NCI-H526 treated with DMSO at 0.1 percent for 48 hours (cell line): ENCODE measurements at places on chromosomes 2 and 18.
A peak's percentile ranks its signal among the peaks of the same experiment; 100 is the strongest.

GRCh38 chr18:24941174-24941951, 410.6 kb downstream of the ZNF521 start:
- no peak for DNase-seq

DNA sequence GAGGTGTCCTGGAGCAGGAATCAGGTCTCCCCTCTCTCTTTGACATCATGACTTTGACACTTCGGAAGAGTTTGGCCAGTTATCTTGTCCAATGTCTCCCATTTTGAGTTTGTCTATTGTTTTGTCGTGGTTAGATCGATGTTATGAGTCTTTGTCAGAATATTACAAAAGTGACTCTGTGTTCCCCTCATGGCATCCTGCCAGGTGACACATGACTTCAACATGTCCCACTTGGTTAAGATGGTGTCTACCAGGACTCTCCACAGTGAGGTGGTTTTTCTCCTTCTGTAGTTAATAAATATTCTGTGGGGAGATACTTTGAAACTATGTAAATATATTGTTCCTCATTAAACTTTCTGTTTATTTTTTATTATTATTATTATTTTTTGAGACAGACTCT, 76.6 kb upstream of the BZW1 start:
- no peak for DNase-seq

- no peak for DNase-seq
Measured at GRCh38 chr18:47163241-47163640, 12.9 kb downstream of the IER3IP1 start.

- no peak for DNase-seq
Measured at GRCh38 chr2:4507661-4508060, 804.3 kb downstream of the DCDC2C start.

DNA sequence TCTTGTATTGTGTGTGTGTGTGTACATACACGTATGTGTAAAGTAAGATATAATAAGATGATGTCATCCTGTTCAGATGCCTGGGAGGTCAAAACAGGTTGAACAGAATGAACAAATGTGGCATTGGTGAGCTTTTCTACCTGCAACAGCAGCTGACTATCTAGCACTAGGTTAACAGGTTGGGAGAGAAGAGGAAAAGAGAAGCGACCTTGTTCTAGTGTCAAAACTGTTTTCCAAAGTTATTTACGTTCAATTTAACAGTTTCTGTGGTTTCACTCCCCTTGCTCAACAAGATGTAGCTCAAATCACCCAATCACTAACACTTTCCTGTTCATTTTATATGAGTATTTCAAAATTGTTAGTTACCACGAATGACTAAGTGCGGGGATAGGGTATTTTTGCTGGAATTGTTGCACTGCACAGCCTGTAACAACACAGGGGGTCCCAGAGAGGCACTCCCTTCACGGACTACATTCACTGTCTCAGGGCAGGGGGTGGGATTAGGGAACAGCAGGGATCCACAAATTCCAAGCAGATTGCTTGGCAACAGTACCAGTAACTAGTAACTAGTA, 67.5 kb upstream of the DTNB start:
- no peak for DNase-seq

DNA sequence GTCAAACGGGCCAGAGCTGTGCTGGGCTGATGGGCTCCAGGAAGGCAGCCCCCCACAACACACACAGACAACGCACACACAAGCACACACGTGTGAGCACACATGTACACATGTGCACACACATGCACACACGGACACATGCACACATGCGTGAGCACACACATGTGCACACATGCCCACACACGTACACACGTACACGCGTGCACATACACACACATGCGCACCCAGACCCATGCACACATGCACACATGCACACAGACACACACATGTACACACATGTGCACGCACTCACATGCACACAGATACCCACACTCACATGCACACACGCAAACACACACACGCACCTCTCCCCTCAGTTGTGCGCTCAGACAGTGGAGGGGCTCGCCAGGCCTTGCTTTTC, 31.2 kb upstream of the HPCAL1 start:
- DNase-seq = no peak

DNA sequence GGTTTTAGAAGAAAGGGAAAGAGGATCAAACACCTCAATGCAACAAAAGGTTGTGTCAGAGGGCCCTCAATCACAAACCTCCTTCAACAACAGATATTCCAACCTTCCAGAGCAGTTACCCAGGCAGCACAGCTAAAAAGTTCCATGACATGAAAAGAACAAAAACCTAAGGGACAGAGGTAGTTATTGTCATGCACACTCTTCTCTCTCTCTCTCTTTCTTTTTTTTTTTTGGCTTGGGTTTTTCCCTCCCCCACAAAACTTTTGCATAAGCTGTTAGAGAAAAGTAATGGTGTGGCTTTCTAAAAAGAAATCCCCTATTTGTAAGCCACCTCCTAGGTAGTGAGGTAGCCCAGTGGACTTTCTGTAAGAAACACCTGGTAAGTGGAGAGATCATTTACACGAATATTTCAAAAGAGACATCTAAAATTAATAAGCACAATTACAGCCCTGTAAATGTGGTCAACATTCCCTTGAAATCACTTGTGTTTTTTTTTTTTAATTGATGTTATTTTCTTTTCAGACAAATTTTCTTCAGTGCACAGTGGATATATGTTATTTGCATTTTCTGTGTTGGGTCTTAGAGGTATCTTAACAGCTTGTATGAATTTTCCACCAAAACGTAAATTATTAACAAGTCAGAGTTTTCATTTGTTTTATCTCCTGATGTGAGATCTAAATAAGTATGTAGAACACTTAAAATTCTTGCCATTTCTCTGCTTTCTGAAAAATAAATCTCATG, 48.4 kb downstream of the ZEB2 start:
- no peak for DNase-seq

DNA sequence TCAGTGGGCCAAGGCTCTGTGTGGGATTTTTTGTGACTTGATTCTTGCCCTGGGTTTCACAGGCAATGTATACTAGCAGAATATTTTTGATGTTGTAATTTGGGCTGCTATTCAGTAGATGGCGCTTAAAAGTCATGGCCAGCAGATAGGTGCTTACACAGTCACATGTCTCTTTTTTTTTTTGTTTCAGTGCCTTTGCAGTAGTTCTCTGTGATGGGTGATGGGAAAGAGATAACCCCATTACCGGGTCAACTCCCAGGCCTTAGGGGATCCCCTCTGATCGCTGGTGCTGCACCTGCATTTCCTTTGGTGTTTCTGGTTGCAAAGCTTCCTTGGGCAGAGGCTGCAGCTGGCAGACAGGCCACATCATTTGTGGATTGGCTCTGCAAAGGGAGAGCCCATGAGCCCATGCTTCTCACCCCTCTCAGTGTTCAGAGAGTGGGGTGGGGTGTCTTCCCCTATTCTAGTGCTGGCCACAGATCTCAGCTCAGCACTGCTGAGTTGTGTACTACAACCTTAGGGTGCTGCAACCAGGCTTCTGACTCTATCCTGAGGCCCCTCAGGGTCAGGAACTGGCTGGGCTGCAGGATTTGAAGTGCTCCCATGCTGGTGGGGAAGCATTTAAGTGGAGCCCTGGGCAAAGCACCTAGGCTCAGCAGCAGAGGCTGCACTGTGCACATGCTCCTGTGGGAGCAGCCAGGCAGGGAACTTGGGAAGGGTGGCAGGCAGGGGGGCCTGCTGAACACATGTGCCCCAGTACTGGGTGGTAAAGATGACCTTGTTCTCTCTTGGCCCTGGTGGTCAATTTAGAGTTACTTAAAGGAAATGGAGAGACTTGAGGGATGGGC, 219.8 kb upstream of the SPHKAP start:
- DNase-seq = no peak

DNA sequence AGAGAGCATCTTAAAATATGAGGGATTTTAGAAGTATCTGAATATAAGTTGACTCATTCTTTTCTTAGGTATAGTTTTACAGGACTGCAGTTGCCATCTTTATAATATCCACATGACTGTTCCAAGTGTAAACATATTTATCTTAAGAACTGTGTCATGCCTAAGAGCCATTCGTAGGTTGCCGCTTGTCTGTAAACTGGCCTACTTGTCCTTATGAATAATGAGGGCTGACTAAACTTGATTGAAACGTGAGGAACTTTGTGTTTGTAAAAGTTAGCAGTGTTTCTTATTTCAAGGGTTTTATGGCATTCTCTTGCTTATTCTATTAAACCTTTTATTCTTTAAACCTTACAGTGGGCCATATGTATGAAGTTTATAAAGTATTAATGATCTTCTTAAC, 99.6 kb downstream of the MAP3K20 start:
- DNase-seq = no peak

GRCh38 chr2:203849010-203849409, 18.6 kb upstream of the CTLA4 start:
- DNase-seq = no peak

DNA sequence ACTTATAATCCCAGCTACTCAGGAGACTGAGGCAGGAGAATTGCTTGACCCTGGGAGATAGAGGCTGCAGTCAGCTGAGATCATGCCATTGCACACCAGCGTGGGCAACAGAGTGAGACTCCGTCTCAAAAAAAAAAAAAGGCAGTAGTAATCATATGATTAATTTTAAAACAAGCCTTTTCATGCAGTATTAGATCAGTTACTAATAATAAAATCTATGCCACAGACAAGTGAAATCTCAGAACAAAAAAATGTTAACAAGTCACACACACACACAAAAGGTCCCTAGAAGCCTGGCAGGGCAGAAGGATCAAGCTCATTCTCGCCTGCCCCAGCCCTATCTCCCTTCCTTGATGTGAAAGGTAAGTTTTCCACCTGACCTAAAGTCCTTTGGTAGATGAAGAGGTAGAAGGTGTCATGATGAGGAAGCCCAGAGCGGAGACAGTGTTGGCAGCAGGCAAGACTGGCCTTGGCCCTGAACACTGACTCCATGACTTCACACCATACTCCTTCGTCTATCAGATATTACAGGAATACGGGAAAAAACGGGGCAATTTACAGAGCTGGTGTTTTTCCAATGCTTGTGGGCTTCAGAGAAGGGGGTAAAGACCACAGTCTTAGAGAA, 10.6 kb downstream of the KDSR start:
- no peak for DNase-seq

- no peak for DNase-seq
Measured at GRCh38 chr2:125272651-125273050, 1247.6 kb downstream of the CNTNAP5 start.

DNA sequence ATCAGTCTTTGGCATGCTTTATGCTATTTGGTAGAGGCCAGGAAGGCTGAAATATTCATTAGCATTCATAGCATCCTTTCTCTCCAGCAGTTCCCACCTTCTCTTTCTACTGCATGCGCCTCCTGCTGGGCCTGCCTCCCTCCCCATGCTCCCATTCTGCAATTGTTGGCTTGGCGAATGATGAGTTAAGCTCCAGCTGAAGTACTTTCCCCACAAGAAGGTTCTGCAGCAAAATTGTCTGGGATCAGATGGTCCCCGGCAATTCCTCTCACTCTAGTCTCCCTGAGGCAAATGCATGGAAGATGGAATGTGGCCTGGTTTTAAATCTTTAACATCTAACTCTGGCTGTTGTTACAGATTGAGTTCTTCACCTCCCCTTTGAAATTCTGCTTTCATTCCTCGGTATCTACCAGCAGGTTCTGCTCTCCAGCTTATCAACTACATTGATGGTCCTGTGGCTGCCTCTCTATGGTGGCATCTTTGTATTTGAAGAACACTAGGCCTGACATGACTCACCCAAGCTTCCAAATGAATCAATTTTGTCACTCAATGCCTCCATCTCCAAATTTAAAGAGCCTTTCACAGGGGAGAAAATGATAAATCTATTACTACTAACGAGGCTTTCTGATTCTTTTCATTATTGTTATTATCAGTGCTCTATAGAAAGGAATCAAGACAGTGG, 55.9 kb downstream of the KCTD18 start:
- no peak for DNase-seq

GRCh38 chr18:37270038-37270665, 295.4 kb downstream of the CELF4 start:
- no peak for DNase-seq

GRCh38 chr2:121625953-121626352, 23.3 kb downstream of the CLASP1 start:
- DNase-seq = no peak

DNA sequence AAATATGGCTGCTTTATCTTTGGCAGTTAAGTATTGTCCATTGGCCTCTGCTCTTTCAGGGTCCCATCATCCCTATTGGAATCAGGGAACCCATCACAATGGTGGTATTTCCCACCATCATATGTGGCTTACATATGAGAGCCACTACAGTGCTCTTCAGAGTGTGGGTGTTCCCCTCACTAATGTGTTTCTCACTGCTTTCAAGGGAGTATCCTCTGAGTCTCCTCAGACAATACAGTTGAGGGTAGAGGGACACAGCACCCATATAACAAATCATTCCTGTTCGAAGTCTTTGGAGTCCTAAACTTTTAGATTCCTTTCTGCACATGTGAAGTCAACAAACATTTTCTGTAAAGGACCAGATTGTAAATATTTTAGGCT, 48.8 kb upstream of the DNAJC10 start:
- no peak for DNase-seq

GRCh38 chr2:54459037-54459441, 2.9 kb downstream of the SPTBN1 start:
- no peak for DNase-seq

DNA sequence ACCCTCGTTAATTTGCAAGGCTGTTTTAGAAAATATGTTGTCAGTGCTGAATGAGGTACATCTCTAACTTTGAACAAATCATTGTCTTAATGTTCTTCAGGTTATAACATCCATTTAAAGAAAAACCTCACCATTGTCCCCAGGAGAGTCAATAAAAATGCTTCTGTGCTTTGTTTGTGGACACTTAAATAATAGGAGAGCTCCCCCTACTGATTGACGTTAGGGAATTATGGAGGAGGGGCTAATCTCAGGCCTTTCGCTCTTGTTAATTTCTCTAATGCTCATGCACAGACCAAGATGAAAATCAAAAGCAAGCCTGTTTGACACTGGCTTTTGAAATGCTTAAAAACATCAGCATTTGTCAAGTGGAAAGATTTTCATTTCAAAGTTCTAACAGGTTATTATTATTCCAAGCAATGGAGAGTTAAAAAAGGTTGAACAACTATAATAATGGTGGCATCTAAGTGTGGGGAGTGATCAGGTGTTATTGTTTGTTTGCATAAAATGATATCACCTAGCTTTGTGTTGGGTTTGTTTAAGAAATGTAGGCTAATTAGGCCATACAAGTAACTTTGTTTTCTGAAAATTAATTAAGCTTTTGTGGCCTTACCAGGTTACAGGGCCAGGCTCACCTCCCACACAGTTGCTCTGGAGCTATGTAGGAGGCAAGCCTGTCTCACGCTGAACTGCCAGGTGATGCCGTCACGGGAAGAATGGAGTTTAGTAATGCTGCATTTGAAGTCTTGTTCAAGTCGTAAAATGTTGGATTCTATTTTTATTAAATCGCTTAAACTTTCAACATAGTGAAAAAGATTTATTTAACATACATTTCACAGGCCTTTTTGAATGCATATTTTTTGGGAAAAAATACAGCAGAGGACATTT, 51.7 kb upstream of the SMIM21 start:
- DNase-seq = peak; percentile 27

DNA sequence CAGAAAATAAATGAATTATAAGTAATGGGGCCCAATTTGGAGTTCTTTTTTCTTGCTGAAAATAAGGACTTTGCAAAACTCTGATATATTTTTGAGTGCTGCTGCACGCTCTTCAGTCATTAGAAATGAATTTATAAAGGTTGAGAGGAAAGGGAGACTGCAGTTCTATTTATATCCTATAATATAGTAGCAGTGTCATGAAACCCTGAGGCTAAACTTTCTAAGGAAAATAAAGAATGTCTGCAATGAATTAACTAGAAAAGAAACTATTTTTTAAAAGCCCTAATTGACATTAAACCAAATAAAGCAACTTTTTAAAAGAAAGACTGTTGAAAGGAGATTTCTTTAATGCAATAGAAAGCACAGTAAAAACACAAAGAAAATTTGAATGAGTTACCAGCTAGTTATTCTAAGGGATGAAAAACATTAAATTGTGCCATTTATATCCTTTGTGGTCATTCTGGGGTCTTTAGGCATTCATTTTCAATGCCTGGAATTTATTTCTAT, 1072.8 kb upstream of the TMEFF2 start:
- DNase-seq = no peak
